ENCODE measurements at places on chromosomes 6 and 20.
A peak's percentile ranks its signal among the peaks of the same experiment; 100 is the strongest.

- no peak for DNase-seq
These were observed 33.2 kb downstream of the MAP7 start for GRCh38 chr6:136517002-136517401.

- DNase-seq: no peak
These were observed 82.6 kb upstream of the DST start for GRCh38 chr6:56725254-56725653.

DNA sequence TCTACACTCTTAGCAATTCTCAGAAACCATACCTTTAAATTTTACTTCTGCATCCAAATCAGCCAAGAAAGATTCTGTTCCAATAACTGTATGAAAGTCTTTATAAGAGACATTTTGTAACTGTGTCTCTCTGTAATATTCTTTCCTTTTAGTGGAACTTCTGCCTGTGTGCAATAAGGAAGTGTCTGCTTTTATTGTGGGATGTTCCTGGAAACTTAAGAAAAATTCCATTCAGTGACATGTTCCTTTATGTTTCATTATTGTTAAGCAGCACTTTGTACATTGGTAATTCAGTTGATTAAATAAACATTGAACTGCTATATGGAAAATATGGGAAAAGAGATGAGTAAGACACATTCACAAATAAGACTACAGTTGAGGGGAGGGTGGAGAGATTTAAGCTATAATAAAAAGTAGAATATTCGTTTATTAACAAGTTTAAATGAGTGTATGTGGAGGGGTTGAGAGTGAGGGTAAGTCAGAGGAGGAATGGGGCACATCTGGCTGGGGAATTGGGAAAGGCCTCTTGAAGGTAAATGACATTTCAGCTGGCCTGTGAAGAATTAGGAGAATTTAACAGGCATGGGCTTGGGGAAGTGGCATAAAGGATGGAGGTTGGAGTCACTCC lies 11.9 kb downstream of the NUS1 start:
- no peak for DNase-seq

GRCh38 chr6:56742122-56742791 lies 99.6 kb upstream of the DST start:
- DNase-seq: no peak

DNA sequence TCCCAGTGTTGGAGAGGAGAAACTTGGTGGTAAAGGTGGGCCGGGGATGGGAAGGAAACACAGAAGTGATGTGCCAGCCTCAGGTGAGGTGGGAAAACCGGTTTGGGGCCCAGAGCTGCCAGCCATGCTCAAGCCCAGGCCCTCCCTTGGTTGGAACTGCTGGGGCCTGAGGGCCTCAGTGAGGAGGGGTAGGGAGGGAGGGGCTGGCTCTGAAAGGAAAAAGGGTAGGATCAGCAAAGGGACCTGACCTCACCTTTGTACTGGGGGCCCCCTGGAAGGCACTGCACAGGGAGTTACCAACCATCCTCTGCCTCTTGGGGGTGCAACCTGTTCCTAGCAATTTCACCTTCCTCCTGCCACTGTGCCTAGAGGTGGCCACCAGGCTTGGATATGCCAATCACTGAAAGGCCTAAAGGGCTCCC lies 1.8 kb upstream of the SPEF1 start:
- peak; percentile 71 for DNase-seq

GRCh38 chr6:54286141-54286540 lies 22.1 kb upstream of the TINAG start:
- no peak for DNase-seq

DNA sequence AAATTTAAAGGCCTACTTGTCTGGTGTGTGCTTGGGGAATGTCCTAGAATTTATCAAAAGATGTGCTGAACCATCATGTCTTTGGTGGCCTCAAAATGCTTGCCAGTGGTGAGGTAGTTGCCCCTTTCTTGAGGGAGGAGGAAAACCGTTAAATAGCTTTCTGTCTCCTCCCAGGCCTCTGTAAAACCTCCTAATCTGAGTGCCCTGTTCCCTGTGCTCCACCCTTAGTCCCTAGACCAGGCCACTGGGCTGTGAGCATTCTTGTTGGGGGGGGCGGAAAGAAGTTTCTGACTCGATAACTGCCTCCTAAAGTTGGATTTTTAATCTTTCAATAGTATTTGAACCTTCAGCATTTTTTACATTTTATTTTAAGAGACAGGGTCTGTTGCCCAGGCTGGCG lies 23.1 kb downstream of the JARID2 start:
- DNase-seq: no peak

DNA sequence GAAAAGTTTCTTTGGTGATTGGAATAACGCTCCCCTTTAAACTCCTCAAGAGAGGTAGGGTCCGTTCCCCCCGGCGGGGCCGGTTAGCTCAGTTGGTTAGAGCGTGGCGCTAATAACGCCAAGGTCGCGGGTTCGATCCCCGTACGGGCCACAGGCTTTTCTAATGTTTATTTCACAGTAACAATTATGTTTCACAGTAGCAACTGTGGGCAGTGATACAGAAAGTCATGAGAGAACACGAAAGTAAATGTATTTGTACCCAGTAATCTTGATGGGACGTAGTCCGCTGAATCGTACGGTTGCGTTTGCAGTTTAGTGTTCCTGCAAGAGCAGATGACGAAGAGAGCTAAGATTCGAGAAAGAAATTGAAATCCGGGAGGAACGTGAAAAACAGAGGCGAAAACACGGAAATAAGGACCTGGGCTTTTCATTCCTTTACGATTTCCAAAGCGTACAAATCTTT lies 505.5 kb downstream of the PRIM2 start:
- DNase-seq: no peak

DNA sequence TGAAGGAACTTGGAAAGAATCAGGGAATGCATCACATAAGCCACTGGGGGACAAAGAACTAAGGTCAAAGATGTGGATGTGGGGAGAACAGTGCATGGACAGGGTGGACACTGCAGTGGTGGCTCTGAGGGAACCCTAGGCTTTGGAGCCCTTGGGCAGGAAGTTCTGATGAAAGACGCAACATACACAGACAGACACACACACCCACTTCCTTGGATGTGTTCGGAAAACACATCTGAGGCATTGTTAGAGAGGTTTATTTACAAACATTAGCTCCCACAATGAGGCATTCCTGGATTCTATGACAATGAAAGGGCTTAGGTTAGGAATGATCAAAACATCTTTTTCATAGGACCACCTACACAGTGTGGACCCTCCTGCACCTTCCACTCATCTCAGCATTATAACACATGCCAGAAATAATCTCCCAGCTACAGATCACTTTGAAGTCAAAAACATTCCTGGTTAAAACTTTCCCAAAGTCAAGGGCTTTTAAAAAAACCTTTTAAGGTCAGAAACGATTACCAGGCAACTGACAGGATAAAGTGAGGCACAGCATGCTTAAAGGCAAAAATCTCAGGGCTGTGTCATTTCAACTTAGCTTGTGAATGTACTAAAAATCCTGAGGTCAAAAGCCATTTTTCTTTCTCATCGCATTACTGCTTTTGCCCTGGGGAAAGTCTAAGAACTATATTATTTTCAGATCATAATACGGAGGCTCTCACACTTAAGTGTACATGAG lies 6.4 kb upstream of the METTL24 start:
- no peak for DNase-seq

- DNase-seq: no peak
These were observed 81.8 kb upstream of the CENPW start for GRCh38 chr6:126258150-126258549.

DNA sequence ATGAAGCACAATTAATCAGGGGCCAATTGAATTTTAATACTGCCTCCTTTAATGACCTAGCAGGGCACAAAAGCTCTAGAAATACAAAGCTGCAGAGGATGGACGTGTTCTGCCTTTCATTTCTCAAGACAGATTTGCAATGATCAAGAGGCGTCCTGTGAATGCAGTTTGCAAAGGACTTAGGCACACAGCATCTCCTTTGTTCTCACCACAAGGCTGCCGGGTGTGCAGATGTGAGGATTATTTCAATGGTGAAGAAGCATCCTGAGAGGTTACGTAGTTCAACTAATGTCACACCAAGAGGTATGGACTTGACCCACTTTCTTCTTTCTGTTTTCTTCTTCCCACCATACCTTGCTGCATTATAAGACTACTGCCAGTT lies 42.9 kb upstream of the SPTLC3 start:
- no peak for DNase-seq

GRCh38 chr6:4059115-4059777 lies 19.7 kb downstream of the FAM217A start:
- DNase-seq: no peak

- no peak for DNase-seq
These were observed 25.1 kb upstream of the FBXO30 start for GRCh38 chr6:145839653-145840052.

DNA sequence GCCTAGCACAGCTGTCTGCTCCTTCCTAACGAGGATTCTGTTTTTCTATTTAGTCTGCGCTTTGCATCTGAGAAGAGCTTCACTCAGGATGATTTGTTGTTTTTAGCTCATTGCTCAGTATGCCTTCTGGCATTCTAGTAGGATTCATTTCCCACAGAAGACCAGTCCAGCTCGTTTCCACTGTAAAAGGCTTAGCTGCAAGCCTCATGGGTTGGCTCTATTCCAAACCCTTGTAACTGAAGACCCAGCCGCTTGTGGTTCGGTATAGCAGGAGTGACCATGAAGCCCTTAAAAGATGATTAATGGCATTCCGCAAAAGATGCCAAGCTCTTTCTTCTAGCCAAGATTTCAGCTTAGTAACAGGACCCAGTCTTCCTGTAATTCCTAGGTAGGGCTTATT lies 7.2 kb downstream of the ADGRF1 start:
- DNase-seq: no peak

DNA sequence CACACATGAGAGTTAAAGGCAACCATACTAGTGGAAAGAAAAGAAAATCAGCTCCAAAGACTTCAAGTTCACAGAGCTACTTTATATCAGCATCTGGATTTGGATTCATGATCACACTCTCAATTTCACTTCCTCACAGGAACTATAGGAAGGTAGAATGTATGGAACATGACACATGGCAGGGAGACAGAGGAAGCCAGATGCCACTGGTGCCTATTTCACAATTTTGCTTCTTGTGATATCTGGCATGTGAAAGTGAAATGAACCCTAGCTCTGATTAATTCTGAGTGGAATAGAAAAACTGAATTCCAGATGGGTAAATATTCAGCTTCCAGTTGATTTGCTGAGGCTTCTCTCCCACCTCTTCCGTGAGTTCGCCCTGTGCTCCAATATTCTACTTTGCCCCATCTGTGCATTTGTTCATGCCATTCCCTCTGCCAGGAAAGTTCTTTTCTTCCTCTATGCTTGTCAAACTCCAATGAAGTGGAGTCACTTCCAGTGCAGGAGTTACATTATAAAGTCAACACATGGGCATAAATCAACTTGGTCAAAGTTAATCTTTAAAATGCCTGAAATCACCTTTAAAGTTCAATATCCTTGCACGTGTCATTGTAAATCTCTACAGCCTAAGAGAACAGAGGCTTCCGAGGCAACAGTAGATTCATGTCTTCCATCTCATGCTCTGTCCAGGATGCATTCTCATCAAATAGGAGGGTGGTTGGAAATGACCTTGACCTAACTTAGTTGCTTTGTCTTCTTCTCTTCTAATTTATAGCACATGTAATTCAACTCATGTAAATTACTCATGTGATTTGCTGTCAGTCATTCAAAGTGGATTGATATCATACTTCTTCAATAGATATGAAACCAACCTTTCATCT lies 275.3 kb downstream of the HIVEP2 start:
- no peak for DNase-seq

DNA sequence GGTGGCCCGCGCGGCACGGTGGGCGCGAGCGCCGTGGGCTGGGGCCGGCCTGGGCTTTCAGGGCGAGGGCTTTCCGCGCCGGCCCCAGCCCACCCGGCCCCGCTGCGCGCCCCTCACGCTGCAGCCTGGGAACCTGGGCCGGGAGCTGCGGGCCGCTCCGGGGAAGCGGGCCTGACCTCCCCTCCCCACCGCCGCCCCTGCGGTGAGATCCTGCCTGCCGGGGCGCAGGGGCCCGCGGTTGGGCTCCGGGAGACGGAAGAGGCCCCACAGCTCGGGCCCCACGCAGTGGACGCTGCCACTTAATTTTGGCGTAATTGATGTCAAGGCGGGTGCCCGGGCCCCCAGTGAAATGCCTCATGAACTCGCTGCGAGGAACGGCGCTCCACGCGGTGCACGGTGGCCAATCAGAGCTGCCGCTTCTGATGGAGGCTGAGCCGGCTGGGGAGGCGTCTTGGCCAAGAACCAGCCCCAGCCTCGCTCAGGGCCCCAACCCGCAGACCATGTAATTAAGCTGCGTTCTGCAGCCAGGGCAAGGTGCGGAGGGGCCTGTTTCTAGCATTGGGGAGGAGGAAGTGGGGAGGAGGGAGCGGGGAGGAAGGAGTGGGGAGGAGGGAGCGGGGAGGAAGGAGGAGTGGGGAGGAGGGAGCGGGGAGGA lies 96.1 kb upstream of the BHLHE23 start:
- peak; percentile 86 for DNase-seq

- peak; percentile 63 for DNase-seq
These were observed 37.6 kb downstream of the RRBP1 start for GRCh38 chr20:17644451-17644850.

DNA sequence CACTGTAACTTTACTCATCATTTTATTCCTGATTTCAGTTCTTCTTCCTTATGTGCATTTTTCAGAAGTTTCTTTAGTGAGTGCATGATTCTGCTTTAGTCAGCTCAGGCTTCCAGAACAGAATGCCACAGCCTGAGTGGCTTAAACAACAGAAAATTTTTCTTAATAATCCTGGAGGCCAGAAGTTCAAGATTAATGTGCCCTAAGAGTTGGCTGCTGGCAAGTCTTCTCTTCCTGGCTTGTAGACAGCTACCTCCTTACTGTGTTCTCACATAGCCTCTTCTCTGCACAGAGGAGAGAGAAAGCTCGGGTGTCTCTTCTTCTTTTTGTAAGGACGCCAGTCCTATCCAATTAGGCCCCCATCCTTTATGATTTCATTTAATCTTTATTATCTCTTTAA lies 443.1 kb upstream of the RGS17 start:
- no peak for DNase-seq

- DNase-seq: no peak
These were observed 73.8 kb upstream of the SCP2D1 start for GRCh38 chr20:18739751-18740166.

DNA sequence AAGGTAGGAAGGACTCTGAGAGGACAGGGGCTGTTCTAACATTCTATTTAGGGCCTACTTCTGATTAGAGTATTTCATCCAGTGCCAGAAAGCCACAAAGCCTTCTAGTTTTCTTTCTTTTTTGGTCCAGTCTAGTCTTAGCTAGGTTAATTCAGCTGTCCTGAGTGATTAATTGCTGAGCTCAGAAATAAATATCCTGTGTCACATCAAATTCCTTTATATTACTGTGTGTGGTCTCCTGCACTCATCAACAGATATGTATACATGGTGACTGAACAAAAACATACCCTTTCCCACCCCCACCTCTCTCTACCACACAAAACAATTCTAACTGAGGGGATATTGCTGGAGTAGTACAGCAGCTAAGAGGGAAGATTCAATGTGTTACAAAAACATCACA lies 601.5 kb upstream of the NRSN1 start:
- DNase-seq: no peak

GRCh38 chr6:138089325-138089724 lies 17.9 kb downstream of the PERP start:
- no peak for DNase-seq
